ENCODE measurements at places on chromosomes 16 and 17.

GRCh38 chr16:962366-962765, 8.4 kb downstream of the LMF1 start:
- DNase-seq: no peak

DNA sequence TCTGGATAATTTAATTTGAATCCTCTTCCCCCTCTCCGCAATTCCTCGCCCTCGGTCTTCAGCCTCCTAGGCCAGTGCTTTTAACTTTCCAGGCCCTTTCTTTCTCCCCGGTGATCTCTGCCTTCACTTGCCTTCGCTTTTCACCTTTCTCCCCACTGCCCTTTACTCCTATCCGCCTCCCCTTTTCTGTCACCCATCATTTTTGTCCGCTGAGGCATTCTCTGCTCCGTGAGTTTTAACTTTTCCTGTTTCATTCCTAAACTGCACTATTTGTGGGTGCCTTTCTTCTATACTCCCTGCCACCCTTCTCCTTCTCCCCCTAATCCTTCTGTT, 729 bp downstream of the LONP2 start:
- no peak for DNase-seq

- no peak for DNase-seq
Measured at GRCh38 chr16:26598998-26599784, 467.5 kb upstream of the C16orf82 start.

- peak; percentile 64 for DNase-seq
Measured at GRCh38 chr16:58515125-58515870, at the start of gene SETD6. Gene SETD6, plus strand, starts transcription at chr16:58515517. Its CDS starts 21 bp downstream, at chr16:58515538.

GRCh38 chr17:43468691-43469139, 15.1 kb upstream of the DHX8 start:
- DNase-seq: no peak

DNA sequence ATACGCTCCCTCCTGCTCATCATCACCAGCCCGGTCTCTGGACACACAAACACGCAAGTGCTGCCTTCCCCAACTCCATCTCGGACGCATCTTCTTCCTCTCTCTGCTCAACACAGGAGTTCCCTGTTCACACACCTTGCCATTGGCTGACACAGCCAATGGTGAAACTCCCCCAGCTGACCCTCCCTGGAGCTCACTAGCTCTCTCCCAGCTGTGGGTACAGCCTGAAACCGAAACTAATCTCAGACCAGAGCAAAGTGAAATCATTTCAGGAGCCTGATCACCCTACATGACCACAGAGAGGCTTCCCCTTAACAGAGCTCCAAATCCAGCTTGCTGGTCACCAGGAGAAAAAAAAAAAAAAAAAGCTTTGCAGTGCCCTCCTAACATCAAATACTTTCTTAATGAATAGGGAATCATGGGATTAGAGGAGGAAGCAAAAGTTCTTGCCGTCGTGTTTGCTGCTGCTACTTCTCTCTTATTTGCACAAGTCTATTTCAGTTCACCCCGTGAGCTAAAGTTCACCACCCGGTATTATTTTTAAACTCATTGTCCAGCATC, 8.3 kb downstream of the CUEDC1 start:
- DNase-seq: no peak

DNA sequence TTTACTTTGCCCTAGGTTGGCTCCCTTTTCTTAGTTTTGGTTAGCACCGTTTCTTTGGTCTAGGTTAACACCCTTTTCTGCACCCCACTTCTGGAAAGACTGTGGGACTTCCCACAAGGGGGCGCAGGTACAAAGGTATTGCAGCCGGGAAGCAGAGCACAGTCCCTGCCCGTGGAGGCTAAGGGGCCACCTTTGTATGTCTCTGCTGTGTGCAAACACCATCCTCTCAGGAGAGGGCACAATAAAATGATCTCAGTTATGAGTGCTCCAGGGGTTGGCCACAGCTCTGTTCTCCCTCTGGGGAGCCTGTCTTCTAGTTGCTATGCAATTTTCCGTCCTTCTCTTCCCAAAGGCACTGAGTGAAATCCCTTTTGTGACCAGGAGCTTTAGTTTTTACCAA, 28.4 kb upstream of the TMC5 start:
- no peak for DNase-seq

GRCh38 chr17:76671912-76672262, 28.3 kb upstream of the ST6GALNAC1 start:
- no peak for DNase-seq

- DNase-seq: no peak
Measured at GRCh38 chr16:23124315-23124714, 24.9 kb downstream of the USP31 start.

DNA sequence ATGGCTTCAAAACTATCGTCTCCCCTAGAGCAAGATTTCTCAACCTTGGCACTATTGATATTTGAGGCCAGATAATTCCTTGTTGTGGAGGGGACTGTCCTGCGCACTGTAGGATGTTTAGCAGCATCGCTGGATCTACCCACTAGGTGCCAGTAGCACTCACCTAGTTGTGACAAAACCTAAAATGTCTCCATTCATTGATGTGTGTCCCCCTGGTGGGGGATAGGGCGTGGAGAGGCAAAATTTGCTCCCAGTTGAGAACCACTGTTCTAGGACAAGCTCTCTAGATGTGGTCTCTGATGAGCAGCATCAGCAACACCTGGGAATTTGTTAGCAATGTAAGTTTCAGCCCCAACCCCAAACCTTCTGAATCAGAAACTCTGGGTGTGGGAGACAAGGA, 259.0 kb downstream of the XYLT1 start:
- no peak for DNase-seq

- DNase-seq: no peak
Measured at GRCh38 chr17:45302649-45303173, 14.1 kb downstream of the MAP3K14 start.

DNA sequence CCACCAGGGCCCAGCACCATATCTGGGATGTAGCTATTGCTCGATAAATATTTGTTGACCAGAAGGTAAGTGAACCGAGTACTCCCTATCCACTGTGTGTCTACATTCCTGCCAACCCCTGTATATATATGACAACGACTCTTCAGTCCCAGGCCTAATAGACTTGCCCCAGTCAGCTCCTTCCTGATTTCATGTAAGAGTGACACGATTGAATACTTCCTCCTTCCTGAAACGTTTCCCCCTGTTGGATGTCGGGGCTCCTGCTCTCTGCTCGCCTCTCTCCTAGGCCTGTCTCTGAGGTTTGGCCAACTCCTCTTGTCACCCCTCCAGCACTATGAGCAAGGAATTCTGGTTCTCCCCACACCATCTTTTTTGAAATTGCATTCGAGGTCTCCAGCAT, 178.9 kb downstream of the PRKCA start:
- no peak for DNase-seq

DNA sequence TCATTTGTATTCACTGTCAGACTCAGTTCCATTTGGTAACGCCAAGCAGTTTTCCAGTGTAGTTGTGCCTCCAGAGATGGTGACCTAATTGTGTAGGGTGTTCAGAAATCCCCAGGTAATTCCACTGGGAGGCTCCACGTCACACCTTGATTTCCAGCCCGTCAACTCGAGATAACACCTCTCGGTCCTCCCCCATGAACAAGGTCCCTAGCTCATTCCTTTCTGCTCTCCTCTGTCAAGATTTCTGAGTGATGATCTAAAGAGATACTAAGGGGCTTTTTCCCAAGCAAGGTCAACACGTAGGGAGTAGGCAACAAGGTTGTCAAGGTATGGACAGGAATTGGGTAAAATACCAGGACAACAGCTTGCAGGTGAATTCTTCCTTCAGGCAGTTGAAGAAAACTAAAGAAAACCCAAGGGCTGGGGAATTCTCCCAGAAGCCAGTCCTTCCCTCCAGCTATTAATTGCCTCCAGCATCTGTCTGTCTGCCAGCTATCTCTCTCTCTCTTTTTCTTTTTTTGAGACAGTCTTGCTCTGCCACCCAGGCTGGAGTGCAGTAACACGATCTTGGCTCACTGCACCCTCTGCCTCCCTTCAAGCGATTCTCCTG, 31.4 kb downstream of the GPRC5B start:
- no peak for DNase-seq

DNA sequence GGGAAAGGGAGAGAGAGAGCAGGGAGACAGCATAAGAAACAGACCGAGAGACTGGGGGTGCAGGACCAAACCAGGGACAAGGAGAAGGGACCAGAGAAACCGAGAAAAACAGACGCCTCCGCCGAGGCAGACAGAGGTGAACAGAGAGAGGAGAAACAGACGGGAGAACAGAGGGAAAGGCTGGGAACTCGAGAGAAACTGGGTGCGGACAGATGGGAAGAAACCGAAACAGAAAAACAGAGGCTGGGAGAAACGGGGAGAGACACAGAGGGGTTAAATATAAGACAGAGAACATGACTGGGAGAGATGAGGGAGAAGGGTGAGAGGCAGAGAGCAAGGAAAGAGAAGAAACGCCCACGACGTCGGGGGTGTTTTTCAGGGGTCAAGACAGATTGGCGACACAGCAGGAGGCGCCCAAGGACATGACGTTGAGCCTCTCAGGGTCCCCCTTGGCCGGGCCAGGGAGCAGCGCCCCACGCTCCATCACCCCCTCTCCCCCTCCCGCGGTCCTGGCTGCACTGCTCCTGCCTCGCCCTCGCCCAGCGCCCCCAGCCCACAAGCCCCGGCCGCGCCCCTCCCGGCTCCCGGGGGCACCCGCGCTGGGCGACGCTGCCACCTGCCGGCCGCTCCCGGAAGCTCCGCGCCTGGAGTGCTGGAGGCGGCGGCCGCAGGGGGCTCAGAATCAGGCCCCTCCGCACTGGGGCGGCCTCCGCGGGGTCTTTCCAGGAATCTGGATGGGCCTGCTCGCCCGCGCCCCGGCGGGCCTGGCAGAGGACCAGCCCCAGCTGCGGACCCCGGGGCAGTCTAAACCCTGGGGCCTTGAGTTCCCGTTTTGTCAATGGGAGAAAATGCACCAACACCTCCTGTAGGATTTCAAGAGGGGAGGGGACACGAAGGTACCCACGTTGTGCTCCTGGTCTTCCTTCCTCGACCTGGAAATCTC, 1.3 kb upstream of the TMEM92 start:
- DNase-seq: no peak

GRCh38 chr17:21417921-21418320, 41.8 kb downstream of the KCNJ12 start:
- no peak for DNase-seq

- no peak for DNase-seq
Measured at GRCh38 chr16:10635365-10636021, 55.1 kb upstream of the EMP2 start.

DNA sequence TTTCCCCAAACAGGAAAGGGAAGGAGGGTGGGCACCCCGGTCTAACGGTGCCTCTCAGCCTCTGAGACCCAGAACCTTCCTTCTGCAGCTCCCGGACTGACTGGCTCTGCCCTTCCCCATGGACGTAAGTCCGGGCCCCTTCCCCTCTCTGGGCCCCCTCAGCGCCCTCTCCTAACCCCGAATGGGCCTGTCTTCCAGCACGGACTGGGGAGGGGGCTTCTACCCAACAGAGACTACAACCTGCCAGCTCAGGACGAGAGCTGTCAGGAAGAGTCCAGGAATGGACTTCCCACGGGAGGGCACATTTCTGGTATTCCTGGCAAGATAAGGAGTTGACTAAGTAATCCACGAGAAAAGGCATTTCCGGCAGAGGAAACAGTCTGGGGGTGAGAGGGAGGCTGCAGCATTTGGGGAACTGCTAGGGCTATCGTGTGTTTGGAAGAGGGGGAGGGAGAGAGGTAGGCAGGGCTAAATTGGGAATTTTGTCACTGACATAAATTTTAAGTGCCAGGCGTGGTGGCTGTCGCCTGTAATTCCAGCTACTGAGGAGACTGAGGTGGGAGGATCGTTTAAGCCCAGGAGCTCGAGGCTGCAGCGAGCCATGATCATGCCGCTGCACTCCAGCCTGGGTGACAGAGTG, 12.1 kb upstream of the ALDOA start:
- no peak for DNase-seq

- DNase-seq: no peak
Measured at GRCh38 chr17:79401704-79402674, 208.9 kb downstream of the RBFOX3 start.

GRCh38 chr17:1515640-1516387, 598 bp downstream of the INPP5K start:
- no peak for DNase-seq

DNA sequence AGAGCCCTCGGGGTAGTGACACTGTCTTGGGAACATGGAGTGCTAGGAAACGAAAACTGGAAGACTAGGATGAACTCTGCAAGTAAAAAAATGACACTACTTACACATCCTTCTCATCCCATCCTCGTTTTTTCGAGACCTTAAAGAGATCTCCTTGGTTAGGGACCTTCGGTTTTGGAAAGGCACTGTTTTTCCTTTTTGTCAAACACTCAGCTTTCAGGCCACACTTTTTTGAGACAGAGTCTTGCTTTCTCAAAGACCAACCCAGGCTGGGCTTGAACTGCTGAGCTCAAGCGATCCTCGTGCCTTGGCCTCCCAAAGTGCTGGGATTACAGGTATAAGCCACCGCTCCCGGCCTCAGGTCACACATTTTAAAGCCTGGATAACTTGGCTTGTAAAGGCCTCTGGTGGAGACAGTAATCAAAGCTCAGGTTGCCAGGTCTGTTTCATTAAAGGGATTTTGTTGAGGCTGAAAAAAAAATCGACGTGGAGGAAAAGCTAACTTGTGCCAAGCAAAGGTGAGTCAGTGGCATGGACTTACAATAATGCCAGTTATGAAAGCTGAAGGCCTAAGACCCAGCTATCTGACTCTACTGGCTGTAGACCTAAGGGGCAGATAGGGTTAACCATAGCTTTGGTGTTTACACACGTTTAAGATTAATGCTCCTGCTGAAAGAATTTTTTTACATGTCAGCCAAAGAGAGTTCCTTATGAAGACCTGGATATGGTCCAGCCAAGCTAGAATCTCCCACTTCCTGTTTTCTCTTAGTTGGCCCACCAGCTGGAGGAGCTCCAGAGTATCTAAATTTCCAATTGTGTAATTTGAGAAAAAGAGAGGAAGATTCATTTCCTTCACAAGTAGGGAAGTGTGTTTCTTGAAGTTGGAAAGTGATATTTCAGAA, 823 bp downstream of the NBR1 start:
- DNase-seq: peak; percentile 70

GRCh38 chr17:78592991-78593329, 15.8 kb upstream of the DNAH17 start:
- DNase-seq: no peak

GRCh38 chr16:35747658-35748455, 2288.4 kb downstream of the TP53TG3F start:
- DNase-seq: no peak

- DNase-seq: no peak
Measured at GRCh38 chr16:87176735-87177134, 140.5 kb downstream of the C16orf95 start.

GRCh38 chr16:17470182-17470907, 415 bp downstream of the XYLT1 start:
- DNase-seq: no peak

DNA sequence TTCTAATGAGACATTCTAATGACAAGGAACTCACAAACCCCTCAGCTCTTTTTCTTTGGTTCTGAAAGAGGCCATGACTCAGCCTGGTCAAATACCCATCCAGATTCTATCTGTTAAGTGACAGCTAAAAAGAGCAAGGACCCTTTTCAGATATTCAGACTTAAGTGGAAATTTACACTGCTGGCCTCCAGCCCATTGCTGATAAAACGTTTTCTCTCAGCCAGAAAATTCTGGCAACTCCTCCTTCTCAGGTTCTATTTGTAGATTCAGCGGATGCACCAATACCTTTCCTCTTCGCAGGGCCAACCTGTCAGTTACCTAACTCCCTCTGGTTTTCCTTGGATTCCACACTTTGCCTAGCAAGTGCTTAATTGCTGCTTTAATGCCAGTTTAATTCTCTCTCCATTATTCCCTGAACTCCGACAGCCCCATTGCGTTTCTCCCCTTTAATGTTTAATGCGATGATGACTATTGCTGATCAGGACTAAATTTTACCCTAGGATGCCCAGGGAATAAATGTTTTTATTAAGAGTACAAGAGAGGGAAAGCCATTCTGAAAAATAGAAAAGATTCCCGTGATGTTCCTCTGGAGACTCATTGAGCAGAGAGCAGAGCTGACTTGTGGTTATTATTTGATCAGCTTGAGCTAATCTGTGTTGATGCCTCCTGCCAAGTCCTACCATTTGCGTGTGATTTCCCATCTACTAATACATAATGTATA, 35.9 kb upstream of the TOM1L1 start:
- DNase-seq: no peak

Measured in ascending aorta (tissue), 2 donors.